Stimulated activated CD4-positive, alpha-beta T cell treated with anti-CD3 and anti-CD28 coated beads, Interleukin-1b, Interleukin-23, amount 100 ng/mL, for 4 hours (primary cell): ENCODE measurements at places on chromosomes 1 and 21.

DNA sequence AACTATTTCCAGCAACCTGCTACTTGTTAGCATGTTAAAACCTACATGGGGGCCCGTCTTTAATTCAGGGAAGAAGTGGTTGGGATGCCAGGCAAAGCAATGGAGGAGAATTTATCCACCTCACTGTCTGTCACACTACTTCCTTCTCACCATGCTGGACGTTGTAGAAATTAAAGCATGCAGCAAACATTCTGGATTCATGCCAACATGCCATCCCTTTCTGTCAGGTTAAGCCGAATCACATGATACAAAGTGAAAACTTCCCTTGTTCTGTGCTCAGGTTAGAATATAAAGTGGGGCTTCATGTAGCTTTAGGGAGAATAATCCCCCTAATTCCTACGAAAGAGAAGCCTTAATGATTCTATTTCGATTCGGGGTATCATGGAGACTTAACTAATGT is 95.5 kb downstream of the ERG start:
- DNase-seq = no peak

DNA sequence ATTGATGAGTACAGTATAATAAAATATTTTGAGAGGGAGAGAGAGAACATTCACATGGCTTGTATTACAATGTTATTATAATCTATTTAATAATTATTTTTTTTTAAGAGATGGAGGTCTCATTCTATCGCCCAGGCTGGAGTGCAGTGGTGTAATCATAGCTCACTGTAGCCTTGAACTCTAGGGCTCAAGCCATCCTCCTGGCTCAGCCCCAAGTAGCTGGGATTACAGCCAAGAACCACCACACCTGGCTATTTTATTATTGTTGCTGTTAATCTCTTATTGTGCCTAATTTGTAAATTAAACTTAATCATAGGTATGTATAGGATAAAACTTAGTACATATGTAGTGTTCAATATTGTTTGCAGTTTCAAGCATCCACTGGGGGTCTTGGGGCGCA is 57.8 kb downstream of the HS2ST1 start:
- no peak for DNase-seq

- no peak for DNase-seq
These were observed 13.3 kb upstream of the TRAF3IP3 start for GRCh38 chr1:209742409-209743144.

DNA sequence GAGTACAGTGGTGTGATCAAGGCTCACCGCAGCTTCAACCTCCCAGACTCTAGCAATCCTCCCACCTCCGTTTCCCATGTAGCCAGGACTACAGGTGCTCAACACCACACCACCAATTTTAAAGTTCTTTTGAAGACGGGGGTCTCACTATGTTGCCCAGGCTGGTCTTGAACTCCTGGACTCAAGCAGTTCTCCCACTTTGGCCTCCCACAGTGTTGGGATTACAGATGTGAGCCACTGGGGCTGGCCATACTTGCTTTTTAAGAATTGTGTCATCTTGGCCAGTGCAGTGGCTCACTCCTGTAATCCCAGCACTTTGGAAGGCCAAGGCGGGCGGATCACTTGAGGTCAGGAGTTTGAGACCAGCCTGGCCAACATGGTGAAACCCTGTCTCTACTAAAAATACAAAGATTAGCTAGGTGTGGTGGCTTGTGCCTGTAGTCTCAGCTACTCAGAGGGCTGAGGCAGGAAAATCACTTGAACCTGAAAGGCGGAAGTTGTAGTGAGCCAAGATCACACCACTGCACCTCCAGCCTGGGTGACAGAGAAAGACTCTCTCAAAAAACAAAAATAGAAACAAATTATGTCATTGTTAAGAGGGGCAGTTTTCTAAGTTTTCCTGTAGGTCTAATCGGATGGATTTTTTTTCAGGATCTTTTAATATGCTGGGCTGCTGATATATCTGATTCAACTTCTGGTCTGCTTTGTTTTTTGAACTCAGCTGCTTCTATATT is 18.7 kb downstream of the AK4 start:
- DNase-seq = no peak

- DNase-seq = no peak
These were observed 23.3 kb upstream of the ZNF326 start for GRCh38 chr1:89971600-89971999.

DNA sequence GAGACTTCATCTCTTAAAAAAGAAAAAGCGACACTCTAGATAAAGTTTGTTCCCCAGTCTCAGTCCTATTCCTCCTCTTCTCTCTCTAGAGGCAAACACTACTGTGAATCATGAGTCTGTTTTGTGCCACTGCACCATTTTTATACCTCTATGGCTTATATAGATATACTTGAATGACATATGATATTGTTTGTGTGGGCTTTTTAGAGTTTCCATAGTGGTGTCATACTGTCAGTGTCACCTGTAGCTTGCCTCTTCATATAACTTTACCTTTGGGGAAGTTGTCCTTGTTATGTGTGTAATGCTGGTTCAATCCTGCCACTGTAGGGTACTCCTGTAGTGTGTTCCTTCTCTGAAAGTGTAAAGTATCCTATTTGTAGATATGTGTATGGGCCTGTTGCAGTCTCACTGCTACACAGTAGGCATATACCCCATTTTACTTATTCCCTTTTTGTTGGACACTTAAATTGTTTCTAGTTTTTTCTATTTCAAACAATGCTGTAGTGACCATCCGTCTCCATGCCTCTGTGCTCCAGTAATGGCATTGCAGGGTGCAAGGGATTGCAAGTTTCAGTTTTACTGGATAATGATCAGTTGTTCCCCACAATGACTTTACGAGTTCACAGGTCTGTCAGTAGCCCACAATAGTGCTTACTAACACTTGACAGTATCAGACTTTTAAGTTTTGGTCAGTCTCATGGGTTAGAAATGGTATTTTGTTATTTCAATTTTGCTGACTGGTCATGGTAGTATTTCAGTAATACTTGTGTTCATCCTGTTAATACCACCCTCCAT is 2.7 kb downstream of the PRMT2 start:
- DNase-seq = no peak

GRCh38 chr1:44049839-44050238 is 18.6 kb upstream of the SLC6A9 start:
- no peak for DNase-seq

DNA sequence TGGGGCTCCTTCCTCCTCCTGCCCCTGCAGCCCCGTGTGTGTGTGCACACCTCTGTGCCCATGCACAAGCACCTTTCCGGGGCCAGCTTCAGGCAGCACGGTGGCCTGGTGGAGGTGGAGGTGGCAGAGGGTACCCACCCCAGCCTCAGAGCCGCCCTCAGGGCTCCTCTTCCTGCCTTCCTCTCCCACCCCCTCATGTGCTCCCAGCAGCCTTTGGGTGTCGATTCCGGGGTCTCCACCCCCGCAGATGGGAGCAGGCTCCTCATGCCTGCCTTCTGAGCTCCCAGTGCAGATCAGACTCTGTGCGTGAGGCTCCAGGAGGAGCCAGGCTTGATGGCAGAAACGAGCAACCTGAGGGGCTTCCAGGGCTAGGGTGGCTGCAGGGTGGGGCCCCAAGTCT is 29.2 kb upstream of the PLCH2 start:
- no peak for DNase-seq

- no peak for DNase-seq
These were observed 11.7 kb downstream of the OLFML3 start for GRCh38 chr1:113990961-113991360.

DNA sequence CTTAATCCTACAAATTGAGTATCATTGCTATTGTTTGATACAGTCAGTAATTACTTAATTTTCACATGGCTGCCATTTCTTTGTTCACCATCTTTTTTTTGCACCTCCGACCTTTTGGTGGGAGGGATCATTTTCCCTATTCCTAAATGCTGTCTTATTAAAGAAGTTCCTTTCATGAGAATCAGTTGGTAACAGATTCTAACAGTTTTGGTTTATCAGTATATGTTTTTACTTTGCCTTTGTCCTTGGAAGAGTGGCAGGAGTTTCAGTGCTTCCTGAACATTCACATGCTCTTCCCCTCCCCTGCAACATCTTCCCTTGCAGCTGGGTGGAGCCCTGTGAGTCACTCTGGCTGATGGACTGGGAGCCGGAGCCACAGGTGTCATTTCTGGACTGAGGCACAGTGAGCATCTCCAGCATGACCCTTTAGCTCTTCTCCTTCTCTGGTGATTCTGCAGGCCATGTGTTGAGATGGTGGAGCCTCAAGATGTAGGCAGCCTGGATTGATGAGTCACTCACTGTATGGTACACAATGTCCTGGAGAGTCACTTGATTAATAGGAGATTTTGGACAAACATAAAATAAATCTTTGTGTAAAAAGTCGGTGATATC is 217.7 kb downstream of the URB2 start:
- no peak for DNase-seq

GRCh38 chr1:183778568-183779433 is 26.1 kb upstream of the RGL1 start:
- no peak for DNase-seq
